ENCODE measurements at places on chromosomes 3 and 15.

DNA sequence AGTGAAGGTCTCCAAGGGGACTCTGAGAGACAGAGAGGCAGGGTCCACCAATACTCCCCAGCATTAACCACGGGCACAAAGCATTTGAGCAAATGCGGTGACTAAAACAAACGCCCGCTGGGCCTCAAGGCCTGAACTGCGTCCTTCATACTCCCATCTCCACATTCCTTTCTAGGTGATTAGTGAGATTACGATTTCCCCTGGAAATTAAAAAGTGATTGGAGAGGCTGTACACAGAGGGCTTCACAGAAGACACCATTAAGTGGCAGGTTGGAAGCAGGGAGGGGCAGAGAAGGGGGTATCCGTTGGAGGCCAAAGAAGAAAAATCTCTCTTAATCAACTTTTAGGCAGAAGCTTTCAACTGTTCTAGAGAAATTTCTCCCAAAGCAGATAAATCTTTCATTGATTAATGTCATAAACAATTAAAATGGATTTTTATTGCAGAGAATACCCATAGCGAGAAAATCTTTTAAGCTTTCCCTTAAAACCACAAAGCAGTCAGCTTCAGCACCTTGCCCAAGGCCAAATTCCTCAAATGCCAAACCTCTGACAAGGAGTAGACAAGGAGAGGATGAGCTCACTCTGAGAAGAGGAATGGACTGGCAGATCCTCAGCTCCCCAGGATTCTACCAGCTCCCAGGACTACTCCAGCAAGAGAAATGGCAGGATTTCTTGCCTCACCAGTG lies 38.2 kb downstream of the MB21D2 start:
- DNase-seq = no peak

DNA sequence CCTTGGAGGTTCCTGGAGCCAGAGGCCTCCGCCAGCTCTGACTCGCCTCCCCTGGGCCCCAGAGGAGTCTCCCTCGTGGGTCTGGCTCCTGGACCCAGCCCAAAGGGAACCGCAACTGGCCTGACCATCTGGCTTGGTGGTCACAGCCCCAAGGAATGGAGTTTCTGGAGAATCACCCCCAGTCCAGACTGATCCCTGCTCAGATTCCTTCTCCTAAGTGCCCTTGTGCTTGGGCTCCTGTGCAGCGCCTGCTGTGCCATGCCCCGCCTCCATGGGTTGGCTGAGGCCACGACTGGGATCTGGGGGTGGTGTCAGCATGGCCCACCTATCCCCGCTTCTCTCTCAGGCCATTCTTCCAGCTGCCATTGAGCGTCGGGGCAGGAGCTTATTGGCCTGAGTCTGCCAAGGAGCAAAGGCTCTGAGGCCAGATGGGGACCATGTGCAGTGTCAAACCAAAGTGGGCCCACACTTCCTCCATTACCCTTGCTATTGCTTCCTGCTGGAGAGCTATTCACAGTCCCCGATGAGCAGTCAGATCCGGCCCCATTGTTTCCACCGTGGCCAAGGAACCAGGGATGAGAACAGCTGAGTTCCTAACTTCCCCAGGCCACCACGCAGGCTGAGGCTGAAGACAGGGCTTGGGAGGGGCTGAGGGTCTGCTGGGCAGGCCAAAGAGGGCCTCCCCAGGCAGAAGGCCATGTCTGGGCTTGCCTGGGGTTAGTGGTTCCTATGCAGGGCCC lies 19.0 kb downstream of the CSPG4 start:
- no peak for DNase-seq

GRCh38 chr3:50584391-50584790 lies 15.1 kb downstream of the HEMK1 start:
- DNase-seq = no peak

- peak; percentile 78 for DNase-seq
Measured at GRCh38 chr15:60520825-60521368, 42.0 kb upstream of the ICE2 start.

DNA sequence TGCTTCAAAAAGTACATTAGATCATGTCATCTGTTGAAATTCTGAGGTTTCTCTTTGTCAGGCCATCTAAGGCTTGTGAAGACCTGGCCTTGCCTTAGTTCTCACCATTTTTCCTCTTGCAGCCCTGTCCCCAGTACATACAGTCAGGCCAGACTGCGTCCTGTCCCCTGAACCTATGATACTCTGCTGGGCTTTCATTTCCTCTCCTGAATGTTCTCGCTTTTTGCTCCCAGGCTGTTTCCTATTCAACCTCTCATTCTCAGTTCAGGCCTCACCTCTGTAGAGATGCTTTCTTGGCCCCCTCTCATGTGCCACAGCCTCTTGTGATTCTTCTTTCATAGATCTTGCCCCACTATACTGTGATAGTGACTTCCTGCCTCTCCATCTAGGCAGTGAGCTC lies 648.8 kb upstream of the KCNMB2 start:
- no peak for DNase-seq

- DNase-seq = no peak
Measured at GRCh38 chr3:193297421-193297820, 56.4 kb downstream of the PLAAT1 start.

GRCh38 chr3:140216249-140216648 lies 281.3 kb downstream of the CLSTN2 start:
- DNase-seq = peak; percentile 11

- no peak for DNase-seq
Measured at GRCh38 chr15:30670056-30670455, 44.1 kb downstream of the ARHGAP11B start.

DNA sequence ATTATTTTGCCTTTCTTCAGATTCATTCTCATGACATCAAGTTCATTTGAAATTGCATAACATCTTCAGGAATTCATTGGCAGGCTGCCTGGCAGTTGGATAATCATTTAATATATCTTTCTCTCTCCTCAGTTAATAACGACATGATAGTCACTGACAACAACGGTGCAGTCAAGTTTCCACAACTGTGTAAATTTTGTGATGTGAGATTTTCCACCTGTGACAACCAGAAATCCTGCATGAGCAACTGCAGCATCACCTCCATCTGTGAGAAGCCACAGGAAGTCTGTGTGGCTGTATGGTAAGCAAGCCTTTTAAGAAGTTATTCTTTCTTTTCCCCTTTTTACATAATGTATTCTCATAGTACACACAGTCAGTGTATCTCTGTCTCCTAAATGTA lies 38.2 kb downstream of the TGFBR2 start:
- peak; percentile 95 for DNase-seq

DNA sequence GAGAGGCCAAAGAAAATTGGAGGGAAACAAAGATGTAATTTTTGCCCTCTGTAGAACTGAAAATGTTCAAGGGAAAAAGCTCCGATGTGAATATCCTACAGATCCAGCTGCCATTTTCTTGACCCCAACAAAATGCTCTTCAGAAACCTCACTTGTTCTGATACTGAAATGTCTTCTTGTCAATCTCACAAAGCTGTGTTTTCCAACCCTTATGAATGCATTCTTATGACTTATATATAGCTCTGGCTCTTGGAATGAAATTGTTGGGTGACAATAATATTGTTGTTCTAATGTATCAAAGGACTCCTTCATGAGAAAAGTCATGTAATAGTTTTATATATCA lies 157.1 kb upstream of the TGFBR2 start:
- no peak for DNase-seq

DNA sequence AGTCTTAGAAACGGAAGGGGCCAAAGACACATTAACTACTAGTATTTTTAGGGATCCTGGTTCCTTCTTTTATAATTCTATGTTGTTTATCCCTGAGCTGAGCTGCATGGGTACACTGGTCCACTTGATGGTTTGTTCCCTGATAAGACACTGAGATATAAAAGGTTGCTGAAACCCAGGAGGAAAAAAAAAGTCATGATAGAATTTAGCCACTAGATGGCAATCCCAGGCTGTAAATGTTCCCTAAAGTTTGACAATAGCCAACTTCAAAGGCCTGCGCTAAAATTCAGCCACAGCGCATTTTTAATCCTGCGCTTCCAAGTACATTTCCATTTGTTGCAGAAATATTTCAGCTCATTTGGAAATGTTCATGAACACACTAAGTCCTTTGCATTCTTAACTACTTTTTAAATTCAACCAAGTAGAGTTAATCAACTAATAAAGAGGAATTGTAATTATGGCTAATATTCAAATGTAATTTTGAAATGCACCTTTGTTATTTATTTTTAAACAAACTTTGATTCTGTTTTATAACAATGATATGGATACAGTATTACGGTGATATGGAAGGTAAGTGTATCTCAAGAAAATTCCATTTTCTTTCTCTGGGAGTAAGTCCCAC lies 249.3 kb upstream of the FEZF2 start:
- DNase-seq = peak; percentile 60

All from Jurkat, Clone E6-1 (cell line).